PC-9 (cell line): ENCODE measurements at places on chromosomes 13 and 19. TPM values are rescaled to one million over a fixed set of nuclear protein-coding genes. Genes with fewer than 3 reads are reported as not detected.

- H3K27ac ChIP-seq, result no peak overlapping the region
- DNase-seq, result no peak
- H3K4me1 ChIP-seq, result no peaks in the 10 kb centered on the region
- no peaks in the 10 kb centered on the region for H3K36me3 ChIP-seq
- H3K27me3 ChIP-seq, result no peaks in the 10 kb centered on the region
These were observed 86.5 kb downstream of the KDM4B start for GRCh38 chr19:5055457-5055776.

CYP4F2 gene
- 0.31 and 1.1 TPM in 2 replicates for total RNA-seq

- H3K4me1 ChIP-seq, result peaks cover 24% of the 10 kb centered on the region
- DNase-seq, result no peak
- no peaks in the 10 kb centered on the region for H3K27me3 ChIP-seq
- no peaks in the 10 kb centered on the region for H3K36me3 ChIP-seq
These were observed 26.5 kb downstream of the ELL start for GRCh38 chr19:18495204-18495911.

- no peak for DNase-seq
- H3K27me3 ChIP-seq, result no peaks in the 10 kb centered on the region
- H3K4me1 ChIP-seq, result no peaks in the 10 kb centered on the region
- H3K36me3 ChIP-seq, result peaks cover 10% of the 10 kb centered on the region; the same call in 1 of the 2 replicates
- no peak overlapping the region for H3K4me3 ChIP-seq
These were observed 47.3 kb downstream of the BRCA2 start for GRCh38 chr13:32362574-32362973.

SYNE4 gene
- total RNA-seq, result 36.6 and 39.5 TPM in 2 replicates
